Activated T-cell treated with anti-CD3 and anti-CD28 coated beads, Interleukin-2, amount 50 U/mL, for 72 hours (primary cell): ENCODE measurements at places on chromosomes 7 and 10.

- no peak for DNase-seq
Measured at GRCh38 chr7:150949564-150949963, 28.6 kb downstream of the KCNH2 start.

DNA sequence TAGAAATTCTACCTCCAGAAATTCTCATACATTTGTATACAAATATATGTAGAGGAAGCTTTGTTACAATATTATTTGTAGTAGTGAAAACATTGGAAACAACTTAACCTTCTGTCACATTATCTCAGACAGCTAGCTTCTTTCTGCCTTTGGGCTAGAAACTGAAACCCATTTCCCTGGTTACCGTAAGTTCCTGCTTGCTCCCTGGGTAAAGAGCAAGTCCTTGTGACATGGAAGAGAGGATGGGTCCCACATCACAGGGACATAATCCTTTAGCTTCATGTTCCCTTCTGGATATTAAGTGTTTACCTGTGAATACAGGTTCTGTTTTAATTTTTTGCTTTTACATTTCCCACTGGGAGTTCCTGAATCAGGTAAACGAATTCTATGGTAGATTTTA is 41.8 kb downstream of the KLHDC10 start:
- DNase-seq = no peak

DNA sequence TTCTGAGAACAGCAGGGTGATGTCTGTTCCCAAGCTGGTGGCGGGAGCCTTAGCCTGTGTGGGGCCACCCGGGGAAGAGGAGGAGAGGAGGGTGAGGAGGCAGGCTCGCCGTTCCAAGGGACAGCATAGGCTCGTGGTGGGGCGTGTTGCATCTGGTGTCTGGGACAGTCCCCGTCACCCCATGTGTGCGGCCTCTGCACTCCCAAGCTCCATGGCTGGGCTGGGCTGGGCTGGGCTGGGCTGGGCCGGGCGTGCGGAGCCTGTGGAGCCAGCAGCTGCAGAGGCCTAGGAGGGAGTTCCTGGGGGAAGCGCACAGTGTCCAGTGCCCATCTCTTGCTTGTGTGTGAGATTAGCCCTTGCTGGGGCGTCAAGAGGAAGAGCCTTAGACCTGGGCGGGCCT is 20.9 kb upstream of the TTYH3 start:
- DNase-seq = no peak

DNA sequence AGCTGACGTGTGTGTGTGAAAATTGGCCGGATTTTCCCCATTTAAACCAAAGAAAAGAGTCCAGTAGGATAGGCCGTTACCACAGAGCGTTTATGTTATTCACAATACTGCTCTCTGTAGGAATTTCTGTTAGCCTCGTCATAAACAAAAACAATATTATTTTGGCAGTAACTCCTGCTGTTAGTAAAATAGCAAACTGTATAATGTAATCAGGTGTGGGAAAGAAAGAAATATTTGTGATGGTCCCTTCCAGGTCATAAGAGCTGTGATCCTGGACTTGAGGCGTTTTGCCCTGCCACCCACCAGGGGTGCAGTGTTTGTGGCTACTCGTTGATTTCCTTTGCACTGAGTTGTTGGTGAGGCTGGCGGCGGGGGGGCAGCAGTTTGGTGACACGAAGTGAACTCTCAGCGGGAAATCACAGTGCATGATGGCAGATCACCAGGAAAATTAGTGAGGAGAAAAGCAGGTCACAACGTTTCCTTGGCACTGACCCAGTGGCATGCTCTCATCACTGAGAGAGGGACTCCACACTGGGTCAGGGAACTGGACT is 2.8 kb downstream of the EEPD1 start:
- no peak for DNase-seq

DNA sequence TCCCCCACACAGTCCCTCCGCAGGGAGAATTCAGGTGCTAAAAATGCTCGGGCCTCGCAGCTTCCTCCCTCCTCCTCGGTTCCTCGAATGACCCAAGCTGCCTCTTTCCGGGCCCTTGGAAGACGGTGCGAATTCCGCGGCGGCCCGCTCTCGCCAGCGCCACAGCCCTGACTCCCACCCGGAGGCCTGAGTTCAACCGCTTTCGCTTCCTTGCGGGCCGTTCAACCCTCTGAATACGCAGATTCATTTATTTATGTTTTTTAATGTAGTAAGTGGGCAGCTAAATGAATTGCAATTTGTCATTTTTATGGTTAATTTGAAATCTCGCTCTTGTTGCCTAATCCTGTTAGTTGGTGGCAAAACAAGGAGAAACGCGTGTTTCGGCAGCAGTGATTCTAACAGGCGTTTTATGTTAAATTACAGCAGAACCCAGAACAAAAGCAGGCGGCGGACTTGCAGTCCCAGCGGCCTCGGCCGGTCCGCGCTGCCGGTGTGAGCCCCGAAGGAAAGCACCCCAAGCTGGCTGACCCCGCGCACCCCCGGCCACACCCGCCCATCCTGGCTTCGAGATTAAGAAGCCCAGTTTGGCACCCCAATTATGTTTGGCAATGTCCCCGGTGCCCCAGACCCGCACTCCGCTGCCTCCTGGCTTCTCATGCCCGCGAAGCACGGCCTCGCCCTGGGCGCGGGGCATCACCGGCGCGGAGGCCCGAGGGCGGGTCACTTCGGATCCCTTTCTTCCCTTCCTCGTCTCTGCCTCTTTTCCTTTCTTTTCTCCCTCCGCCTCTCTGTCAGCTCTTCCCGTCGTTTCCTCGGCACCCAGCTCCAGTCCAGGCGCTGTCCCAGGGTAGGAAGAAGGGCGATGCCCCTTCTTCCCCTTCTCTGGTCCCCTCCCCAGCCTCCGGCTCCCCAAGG is 75.9 kb downstream of the INSIG1 start:
- DNase-seq = no peak

DNA sequence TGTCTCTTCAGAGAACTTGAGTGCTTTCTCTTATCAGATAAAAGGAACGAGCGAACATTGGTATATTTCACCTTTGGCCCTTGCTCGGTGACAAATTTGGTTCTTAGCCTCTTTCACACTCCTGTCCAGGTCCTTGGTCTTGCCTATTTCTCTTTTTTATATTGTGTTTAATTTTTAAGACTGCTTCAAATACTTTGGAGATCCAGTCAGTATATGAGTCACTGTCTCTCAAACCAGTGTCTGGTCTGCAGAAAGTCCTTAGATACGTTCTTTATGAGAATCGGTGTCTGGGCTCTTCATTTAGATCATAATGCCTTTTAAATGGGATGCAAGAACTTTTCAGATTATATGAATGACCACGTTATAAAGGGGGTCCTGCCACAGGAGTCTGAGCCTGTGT is 55.0 kb downstream of the PIK3AP1 start:
- DNase-seq = no peak

- DNase-seq = no peak
Measured at GRCh38 chr7:30660331-30661255, 21.7 kb downstream of the CRHR2 start.

DNA sequence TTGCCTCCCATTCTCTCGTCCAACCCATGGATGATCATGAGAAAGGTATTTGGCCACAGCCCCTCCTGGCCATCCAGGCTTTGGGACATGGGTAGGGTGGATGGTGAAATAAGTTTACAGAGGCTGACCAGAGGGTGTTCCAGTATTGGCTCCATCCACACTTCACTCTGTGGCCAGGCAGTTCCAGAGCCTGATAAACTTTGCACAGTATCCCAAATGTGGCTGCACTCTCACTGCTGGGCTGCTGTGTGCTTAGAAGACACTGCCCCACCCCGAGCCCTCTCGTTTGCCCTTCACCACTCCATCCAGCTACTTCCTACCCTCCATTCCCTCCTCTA is 72.0 kb upstream of the ZMIZ1 start:
- DNase-seq = no peak

DNA sequence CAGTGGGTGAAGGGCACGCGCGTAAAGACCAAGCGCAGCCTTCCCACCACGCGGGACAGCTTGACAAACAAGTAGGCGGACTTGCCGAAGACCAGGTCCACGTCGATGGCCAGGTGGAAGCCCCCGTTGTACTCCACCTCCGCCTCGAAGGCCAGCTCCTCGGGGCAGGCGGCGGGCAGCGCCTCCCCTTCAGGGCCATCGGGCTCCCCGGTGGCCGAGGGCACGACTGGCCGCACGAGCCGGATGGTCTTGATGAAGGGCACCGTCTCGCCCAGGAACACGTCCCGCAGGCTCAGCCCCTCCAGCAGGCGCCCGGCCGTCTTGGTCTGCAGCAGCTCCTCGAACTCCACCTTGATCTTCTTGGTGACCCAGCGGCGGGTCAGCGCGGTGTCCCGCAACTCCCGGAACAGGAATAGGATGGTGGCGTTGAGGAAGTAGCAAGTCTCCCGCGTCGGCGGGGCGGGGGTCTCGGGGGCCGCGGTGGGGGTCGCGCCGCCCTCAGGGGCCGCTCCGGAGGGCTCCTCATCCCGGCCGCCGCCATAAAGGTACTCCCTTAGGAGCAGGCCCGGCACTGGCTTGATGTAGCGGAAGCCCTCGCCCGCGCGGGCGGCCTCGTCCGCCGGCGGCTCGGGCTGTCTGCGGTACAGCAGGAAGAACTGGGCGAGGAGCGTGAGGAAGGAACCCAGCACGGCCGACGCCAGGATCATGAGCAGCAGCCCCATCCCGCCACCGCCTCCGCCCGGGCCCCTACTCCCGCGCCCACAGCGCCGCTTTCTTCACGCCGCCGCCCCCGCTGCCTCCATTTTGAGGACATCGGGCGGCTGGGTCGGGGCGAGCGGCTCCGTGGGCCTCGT is 507 bp downstream of the PDZD8 start:
- peak; percentile 37 for DNase-seq

- DNase-seq = no peak
Measured at GRCh38 chr10:6114299-6114698, 25.5 kb downstream of the RBM17 start.

- no peak for DNase-seq
Measured at GRCh38 chr7:129723679-129724078, 112.2 kb downstream of the NRF1 start.

DNA sequence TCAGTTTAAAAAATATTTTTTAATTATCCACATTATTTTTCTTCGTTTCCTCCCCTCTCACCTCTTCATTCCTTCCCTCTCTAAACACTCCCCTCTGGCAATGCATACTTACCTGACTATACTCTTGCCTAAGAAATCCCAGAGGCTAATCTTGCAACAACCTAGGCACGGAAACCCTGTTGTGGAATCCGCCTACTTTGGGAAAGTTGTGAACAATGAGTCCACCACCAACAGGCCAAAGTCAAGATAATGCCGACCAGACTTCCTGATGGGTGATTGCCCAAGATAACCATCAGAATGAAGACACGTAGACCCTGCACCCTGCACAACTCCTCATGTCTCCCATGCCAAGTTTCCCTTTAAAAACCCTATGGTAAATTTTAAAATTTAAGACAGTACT is 521.5 kb downstream of the KIF20B start:
- DNase-seq = no peak

- DNase-seq = no peak
Measured at GRCh38 chr7:77531038-77531437, 6.1 kb upstream of the PTPN12 start.

DNA sequence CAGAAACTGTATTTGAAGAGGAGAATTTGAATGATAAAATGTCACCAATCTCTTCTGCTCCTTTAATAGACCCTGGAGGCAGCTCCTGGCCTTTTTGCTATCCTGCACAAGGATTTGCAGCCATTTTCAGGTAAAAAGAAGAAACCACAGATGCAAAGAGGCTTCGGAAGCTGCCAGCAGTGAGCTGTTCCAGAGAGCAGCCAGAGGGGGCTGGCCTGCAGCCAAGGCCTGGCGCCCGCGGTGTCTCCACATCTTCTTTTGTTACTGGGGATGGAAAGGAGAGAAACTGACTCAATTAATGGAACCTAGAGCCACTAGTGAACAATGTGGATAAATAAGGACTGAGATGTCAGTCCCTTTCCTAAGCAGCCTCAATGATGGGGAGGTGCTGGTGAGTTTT is 23.9 kb upstream of the GPR26 start:
- DNase-seq = no peak

- DNase-seq = no peak
Measured at GRCh38 chr7:90290244-90291113, 30.6 kb downstream of the FAM237B start.

- DNase-seq = no peak
Measured at GRCh38 chr10:118998183-118998582, 31.3 kb upstream of the NANOS1 start.

GRCh38 chr10:50498465-50498864 is 125.3 kb downstream of the SGMS1 start:
- no peak for DNase-seq

DNA sequence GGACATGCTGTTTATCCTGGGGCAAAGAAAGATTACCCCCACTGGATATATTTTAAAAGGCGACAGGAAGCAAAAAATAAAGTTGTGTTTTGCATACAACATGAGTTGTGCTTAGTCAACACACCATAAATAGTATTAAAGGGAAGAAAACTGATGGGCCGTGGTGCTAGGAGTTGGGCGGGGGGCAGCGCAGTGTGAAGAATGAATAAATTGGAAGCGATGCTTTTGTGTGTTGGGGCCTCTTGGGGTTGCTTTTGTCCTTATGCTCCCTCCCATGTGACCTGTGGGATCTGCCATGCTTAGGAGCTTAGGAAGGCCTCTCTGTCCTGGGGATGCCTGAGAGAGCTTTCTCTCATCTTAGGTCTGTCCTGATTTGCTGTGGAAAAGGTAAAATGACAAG is 35.0 kb upstream of the AGR3 start:
- no peak for DNase-seq

DNA sequence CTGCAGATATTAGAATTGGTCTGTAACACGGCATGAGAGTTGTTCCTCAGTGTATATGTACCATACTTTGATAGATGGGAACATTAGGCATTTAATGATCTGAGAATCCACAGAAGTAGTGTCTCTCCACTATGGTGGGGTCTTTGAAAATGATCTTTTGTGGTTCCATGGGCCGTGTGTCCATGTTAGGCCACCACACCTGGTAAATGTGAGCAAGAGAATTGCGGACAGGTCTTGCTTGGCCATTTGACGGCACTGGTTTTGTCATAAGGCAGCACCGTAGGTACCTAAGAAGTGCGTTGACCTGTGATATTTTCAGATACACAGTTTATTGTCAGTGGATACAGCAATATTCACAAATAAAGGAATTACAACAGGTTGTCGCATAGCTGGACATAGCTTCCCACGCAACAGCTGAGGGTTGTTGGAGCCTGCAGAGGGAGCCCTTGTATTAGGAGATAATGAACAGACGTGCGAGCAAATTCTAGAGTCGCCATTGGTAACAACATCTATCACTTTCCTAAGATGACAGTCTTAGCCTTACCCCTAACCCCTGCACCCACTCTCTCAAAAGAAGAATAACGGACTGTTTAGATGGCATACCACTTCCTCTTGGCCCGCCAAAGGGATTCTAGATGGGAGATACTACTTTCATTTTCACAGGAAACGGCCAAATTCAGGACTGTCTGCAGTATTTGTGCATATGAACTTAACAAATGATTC is 111.4 kb downstream of the COL28A1 start:
- DNase-seq = peak; percentile 51

DNA sequence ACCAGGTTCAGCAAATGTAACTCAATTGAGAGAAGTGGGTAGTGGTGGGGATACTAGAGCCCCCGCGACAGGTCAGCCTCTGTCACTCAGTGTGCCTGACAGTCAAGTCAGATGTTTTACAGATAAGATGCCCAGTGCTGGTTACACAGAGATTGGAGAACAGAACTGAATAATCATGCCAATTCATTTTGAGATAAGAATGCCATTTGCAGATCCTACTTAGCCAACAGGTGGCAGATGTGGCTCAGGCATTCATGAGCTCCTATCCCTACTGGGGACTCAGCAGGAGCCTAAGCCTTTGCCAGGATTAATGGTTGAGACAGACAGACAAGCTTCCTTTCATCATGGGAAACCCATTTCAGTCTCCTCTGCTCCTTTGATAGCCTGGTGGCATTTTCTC is 137.8 kb downstream of the MAPK8 start:
- DNase-seq = no peak
